Activated CD4-positive, alpha-beta T cell treated with anti-CD3 and anti-CD28 coated beads for 48 hours (primary cell): ENCODE measurements at places on chromosomes 3 and 15.

GRCh38 chr15:100096248-100096600 lies 245.6 kb downstream of the ADAMTS17 start:
- no peak for DNase-seq

GRCh38 chr3:81645248-81645647 lies 116.2 kb downstream of the GBE1 start:
- DNase-seq: no peak

DNA sequence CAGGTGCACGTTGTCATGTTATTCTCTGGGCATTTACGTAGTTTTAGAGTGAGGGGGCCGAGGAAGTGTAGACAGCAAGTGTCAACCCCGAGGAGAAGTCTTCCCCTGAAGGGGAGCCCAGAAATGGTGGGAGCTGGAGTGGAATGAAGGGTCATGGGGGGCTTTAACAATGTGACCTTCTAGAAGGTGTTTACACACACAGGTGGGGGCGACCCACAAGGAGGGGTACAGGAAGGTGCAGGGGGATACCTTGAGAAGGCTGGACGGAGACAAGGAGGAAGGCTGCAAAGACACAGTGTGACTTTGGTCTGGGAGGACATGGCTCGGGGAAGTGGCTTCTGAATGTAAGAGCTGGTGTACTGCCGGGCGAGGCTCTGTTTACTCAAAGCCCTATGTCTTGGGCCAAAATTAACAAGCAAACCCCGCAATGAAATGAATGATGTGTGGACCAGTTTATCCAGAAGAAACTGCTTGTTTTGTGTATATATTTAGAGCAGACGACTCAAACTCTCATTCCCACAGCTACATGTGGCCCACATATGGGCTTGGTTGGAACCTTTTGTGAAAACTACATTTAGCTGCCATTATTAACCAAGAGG lies 18.7 kb downstream of the TRPM1 start:
- DNase-seq: no peak

DNA sequence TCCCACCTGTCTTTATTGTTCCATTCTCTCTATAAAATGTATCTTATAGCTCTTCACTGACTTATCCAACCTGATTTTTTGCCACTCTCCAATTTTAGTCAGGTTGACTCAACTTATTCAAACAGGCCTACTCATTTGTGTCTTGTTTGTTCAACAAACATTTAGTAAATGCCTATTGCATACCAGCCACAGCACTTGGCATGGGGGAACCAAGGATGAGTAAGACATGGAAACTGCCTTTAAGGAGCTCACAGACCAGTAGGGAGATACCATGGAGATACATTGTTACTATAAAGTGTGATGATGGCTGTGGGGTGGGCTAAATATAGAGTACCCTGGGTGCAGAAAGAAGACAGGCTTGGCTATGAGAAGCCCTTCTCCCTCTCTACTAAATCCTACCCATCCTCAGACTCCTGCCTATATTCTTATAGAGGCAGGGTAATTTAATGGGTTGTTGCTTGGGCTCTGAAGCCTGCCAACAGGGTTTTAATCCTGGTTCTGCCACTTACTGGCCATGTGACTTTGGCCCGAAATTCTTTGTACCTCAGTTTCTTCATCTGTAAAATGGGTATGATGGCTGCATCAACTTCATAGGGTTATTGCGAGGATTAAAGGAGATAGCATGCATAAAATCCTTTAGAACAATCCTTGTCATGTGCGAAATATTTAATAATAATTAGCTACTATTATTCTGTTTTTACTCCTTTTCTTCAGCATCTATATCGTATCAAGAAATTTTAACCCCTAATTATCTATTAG lies 348.5 kb upstream of the UMPS start:
- DNase-seq: no peak

GRCh38 chr3:146972726-146973125 lies 367.6 kb upstream of the PLSCR5 start:
- DNase-seq: no peak

GRCh38 chr3:39140341-39140971 lies 12.9 kb downstream of the CSRNP1 start:
- DNase-seq: no peak

- DNase-seq: no peak
Measured at GRCh38 chr3:107132674-107133073, 244.6 kb upstream of the CCDC54 start.

DNA sequence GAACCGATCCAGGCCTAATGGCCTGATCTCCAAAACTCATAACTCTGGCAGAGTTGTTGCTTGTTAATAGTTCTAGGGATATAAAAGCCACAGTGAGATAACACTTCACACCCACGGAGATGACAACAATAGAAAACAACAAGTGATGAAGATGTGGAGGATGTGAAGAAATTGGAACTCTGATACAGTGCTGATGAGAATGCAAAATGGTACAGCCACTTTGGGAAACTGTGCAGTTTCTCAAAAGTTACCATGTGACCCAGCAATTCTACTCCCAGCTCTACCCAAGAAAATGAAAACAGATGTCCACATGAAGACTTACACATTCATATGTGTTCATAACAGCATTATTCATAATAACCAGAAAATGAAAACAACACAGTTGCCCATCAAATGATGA lies 3.8 kb downstream of the CMTM7 start:
- DNase-seq: no peak

DNA sequence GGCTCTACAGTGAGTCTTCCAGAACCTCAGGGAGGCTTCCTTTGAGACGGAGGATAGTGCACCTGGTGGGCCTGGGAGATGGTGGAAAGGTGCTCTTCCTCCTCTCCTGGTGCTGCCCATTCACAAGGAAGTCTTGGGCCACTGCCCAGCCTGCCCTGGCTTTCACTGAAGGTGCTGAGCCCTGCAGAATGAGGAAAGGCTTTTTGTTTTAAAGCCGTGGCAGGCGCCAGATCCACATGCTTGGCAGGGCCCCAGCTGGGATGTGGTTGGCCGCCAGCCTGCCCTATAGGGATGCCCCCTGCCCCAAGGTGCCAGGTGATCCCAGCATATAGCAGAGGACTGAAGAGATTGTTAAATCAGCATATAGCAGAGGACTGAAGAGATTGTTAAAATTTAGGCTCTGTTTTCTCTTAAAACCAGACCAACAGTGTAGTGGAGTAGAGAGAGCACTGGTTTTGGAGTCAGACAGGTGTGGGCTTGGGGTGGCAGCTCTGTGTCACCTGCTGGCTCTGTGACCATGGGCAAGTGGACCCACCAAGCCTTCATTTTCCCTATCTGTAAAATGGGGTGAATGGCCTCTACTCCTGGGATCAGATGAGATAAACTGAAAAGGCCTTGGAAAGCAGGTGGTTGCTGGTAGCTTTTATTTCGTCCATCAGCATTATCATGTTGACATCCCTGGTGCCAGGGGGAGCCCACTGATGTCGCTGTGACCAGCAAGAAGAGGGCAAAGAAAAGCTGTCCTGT lies 53.3 kb downstream of the SLC6A6 start:
- no peak for DNase-seq

DNA sequence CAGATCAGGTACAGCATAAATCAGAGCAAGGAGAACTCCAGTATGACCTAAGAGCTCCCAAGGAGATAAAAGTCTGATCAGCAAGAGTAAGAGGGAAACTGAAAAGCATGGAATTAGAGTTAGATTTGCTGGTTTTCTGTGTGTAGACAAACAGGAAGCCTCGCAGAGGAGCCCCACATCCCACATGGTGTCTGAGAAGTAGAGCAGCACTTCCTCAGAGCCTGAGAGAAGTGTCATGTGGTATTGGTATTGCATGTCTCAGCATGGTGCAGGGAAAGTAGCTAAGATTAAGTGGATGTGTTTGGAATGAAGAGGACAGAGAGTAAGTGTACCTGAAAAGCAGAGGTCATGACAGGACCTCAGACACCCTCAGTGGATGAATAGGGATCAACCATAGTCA lies 175.4 kb upstream of the GBE1 start:
- DNase-seq: no peak

DNA sequence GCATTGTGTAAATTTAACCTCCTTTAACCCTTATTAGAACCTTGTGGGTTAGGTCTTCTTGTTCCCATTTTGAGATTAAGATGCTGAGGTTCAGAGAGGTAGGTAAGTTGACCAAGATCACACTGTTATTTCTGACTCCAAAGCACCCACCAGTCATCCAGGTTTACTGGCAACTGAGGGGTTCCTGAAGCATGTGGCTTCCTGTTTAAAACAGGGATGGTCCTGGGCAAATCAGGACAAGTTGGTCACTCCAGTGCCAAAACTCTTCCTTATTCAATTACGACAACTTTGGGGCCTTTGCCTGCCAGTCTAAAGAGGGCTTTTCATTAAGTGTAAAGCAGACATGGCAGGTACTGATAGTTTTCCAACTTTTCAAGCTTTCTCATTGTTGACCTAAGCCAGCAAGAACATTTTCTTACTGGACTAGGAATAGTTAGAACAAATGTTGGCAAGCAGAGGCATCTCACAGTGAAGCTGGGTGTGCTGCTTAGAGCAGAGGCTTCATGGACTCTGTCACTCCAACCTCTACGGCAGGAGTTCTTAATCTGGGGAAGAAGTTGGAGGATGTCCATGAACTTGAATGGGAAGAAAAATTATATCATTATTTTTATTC lies 149.4 kb upstream of the ADAMTS9 start:
- DNase-seq: no peak

- no peak for DNase-seq
Measured at GRCh38 chr15:36599620-36600433, 20.4 kb downstream of the CDIN1 start.

- DNase-seq: no peak
Measured at GRCh38 chr15:77982127-77982490, 95.4 kb downstream of the TBC1D2B start.

DNA sequence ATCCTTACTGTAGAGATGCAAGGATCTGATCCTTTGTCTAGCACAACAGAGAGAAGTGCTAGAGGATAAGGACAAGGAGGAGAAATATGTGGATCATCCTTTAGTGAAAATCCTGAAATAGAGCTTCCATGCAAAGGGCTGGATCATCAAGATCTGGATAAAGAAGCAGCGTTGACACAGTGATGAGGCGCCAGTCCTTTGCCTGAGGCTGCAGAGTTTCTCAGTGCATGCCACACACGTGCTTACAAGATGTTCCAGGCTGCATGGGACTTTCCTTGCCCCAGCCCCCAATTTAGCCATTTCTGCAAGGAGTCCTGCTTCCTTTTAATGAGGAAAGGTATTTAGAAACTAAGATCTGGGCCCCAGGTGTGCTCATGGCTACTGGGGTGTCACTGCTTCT lies 7.2 kb upstream of the ABTB1 start:
- DNase-seq: no peak

DNA sequence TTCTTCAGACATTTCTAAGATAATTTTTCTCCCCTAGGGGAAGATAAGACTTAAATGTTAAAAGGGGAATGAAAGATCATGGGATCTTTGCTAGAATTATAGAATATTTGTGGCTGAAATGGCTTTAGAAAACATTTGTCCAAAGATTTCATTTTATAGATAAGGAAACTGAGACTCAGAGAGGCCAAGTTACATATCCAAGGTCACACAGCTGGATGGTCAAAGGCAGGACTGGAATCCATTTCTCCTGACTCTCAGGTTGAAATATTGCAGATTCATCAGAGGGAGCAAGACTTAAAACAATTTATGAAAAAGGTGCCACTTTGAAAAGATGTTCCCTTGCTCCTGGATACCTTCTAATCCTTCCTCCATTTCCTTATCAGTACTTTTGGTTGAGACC lies 19.5 kb upstream of the LEKR1 start:
- DNase-seq: no peak
